Gastrocnemius medialis (tissue), 4 donors: ENCODE measurements at places on chromosomes 6 and 20. TPM values are rescaled to one million over a fixed set of nuclear protein-coding genes. Genes with fewer than 3 reads are reported as not detected.
A peak's percentile ranks its signal among the peaks of the same experiment; 100 is the strongest.

- H3K27ac ChIP-seq = peak overlapping the region; percentile 96
- H3K27me3 ChIP-seq = no peaks in the 10 kb centered on the region
Observed at GRCh38 chr6:109024784-109025183, 69.9 kb downstream of the SESN1 start.

- no peak overlapping the region for H3K4me3 ChIP-seq
- no peaks in the 10 kb centered on the region for H3K4me1 ChIP-seq
- DNase-seq = no peak
- no peaks in the 10 kb centered on the region for H3K36me3 ChIP-seq
Observed at GRCh38 chr6:39453241-39453640, 130.7 kb upstream of the KCNK16 start.

DNA sequence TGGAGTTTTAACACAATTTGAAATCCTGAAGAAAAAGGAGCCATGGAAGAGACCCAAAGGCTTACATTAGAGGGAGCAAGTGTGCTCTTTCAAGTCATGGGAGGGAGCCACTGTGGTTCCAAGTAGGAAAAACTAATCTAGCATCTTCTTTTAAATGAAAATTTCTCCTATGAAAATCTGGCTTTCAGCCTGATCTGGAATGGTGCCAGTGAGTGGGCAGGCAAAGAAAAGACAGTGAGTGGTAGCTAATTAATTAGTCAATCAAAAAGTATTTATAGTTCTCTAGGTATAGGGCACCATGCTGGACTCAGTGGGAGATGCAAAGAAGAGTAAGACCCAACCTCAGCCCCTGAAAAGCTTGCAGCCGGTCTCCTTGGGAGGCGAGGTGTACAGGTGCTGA is 21.9 kb downstream of the CAP2 start:
- DNase-seq = no peak
- H3K4me1 ChIP-seq = peaks cover 72% of the 10 kb centered on the region
- no peaks in the 10 kb centered on the region for H3K36me3 ChIP-seq
- no peak overlapping the region for H3K4me3 ChIP-seq
- peak overlapping the region; percentile 97 for H3K27ac ChIP-seq

DNA sequence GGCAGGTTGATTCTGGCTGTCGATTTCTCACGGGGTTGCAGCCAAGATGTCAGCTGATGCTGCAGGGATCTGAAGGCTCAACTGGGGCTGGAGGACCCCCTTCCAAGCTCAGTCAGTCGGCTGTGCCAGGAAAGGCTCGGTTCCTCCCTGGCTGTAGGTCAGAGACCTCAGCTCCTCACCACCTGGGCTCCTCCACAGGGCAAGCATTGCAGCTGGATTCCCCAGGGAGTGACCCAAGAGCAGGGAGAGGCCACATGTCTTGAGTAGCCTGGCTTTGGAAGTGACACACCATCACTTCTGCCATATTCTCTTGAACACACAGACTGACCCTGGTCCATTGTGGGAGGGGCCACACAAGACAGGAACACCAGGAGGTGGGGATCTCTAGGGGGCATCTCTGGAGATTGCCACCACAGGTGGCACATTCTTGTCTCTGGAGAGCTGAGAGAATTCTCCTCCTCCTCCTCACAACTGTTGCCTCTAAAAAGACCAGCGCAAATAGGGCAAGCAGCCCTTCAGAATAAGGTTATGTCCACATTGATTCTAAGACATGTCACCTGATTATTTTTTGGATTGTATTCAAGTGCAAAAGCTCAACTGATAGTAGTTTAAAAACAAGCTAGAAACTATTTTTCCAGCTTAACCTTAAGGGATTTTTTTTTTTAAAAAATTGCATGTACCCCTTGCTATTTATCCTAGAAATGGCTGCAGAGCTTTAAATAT is 270.5 kb downstream of the NRN1 start:
- H3K27me3 ChIP-seq = no peaks in the 10 kb centered on the region
- no peak for DNase-seq
- no peaks in the 10 kb centered on the region for H3K4me1 ChIP-seq
- no peak overlapping the region for H3K27ac ChIP-seq

DNA sequence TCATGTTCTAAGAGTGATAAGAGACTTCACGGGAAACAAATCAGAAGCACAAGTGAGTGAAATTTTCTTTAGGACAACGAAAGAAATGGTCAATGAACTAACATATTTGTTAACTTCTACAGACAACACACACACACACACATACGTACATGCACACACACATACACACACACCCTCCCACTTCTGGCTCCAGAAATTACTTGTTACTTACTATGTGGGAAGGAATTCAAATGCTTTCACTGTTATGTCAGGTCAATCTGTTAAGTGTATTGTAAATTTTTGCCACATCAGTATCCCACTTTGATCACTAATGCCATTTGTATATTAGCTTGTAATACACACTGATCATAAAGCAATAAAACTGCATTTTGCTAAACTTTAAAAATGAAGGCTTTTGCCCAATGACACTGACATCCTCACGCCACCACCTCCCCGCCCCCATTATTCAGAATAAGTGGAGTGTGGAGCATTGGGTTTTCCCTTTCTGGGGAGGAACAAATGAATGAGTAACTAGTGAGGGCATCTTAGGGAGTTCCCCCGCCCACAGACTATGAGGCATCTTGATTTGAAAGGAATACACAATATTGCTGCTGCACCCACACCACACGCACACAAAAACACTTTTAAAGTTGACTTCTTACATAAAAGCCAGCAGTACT is 76.2 kb downstream of the ATXN1 start:
- no peaks in the 10 kb centered on the region for H3K36me3 ChIP-seq
- H3K27me3 ChIP-seq = no peaks in the 10 kb centered on the region
- no peak for DNase-seq
- H3K27ac ChIP-seq = no peak overlapping the region
- no peak overlapping the region for H3K4me3 ChIP-seq

PAX1 gene
- not detected for total RNA-seq

DNA sequence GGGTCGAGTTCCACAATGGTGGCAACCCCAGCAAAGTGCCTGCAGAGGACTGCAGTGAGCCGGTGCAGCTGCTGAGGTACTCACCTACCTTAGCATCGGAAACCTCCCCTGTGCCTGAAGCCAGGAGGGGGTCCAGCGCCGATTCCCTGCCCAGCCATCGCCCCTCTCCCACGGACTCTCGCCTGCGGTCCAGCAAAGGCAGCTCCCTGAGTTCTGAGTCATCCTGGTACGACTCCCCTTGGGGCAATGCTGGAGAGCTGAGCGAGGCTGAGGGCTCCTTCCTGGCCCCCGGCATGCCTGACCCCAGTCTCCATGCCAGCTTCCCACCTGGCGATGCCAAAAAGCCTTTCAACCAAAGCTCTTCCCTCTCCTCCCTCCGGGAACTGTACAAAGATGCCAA is 134.1 kb upstream of the CLDN20 start:
- H3K4me3 ChIP-seq = no peak overlapping the region
- H3K4me1 ChIP-seq = no peaks in the 10 kb centered on the region
- H3K27ac ChIP-seq = no peak overlapping the region
- H3K27me3 ChIP-seq = no peaks in the 10 kb centered on the region
- no peak for DNase-seq
- H3K36me3 ChIP-seq = no peaks in the 10 kb centered on the region

GRM1 gene
- not detected for total RNA-seq

DNA sequence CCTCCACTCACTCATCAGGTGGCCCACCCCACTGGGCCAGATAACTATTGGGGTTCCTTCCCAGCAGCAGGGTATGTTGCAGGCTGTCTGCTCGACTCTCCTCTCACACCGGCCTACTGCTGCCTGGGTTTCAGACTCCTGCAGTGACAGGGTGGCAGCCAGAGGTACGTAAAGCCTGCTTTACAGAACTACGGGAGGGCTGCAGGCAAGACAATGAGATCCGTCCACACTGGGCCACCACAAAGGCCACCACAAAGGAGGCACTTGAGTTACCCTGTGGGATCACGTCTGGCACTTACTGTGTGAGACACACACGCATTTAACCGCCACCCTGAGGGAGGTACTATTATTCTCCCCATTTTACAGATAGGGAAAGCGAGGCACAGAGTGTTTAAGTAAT is 78.5 kb downstream of the NFATC2 start:
- peaks cover 11% of the 10 kb centered on the region for H3K4me1 ChIP-seq
- no peak overlapping the region for H3K4me3 ChIP-seq
- no peak for DNase-seq
- H3K36me3 ChIP-seq = no peaks in the 10 kb centered on the region
- H3K27me3 ChIP-seq = no peaks in the 10 kb centered on the region

GRCh38 chr6:83160167-83160566 is 32.9 kb downstream of the PGM3 start:
- H3K4me3 ChIP-seq = no peak overlapping the region
- H3K4me1 ChIP-seq = no peaks in the 10 kb centered on the region
- no peak for DNase-seq
- no peak overlapping the region for H3K27ac ChIP-seq

JARID2 gene
- total RNA-seq = 11.6 TPM

DNA sequence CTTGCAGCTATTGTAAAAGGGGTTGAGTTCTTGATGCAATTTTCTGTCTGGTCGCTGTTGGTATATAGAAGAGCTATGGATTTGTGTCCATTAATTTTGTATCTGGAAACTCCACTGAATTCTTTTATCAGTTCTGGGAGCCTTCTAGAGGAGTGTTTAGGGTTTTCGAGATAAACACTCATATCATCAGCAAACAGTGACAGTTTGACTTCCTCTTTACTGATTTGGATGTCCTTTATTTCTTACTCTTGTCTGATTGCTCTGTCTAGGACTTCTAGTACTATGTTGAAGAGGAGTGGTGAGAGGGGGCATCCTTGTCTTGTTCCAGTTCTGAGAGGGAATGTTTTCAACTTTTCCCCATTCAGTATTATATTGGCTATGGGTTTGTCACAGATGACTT is 120.8 kb upstream of the SSTR4 start:
- H3K27me3 ChIP-seq = no peaks in the 10 kb centered on the region
- H3K36me3 ChIP-seq = no peaks in the 10 kb centered on the region
- no peak overlapping the region for H3K27ac ChIP-seq
- H3K4me3 ChIP-seq = no peak overlapping the region
- DNase-seq = no peak

GRCh38 chr20:9616833-9617461 is 102.6 kb downstream of the LAMP5 start:
- H3K36me3 ChIP-seq = no peaks in the 10 kb centered on the region
- H3K4me1 ChIP-seq = no peaks in the 10 kb centered on the region
- H3K27me3 ChIP-seq = no peaks in the 10 kb centered on the region
- no peak overlapping the region for H3K4me3 ChIP-seq

PREX1 gene
- 9.9 TPM for total RNA-seq

DNA sequence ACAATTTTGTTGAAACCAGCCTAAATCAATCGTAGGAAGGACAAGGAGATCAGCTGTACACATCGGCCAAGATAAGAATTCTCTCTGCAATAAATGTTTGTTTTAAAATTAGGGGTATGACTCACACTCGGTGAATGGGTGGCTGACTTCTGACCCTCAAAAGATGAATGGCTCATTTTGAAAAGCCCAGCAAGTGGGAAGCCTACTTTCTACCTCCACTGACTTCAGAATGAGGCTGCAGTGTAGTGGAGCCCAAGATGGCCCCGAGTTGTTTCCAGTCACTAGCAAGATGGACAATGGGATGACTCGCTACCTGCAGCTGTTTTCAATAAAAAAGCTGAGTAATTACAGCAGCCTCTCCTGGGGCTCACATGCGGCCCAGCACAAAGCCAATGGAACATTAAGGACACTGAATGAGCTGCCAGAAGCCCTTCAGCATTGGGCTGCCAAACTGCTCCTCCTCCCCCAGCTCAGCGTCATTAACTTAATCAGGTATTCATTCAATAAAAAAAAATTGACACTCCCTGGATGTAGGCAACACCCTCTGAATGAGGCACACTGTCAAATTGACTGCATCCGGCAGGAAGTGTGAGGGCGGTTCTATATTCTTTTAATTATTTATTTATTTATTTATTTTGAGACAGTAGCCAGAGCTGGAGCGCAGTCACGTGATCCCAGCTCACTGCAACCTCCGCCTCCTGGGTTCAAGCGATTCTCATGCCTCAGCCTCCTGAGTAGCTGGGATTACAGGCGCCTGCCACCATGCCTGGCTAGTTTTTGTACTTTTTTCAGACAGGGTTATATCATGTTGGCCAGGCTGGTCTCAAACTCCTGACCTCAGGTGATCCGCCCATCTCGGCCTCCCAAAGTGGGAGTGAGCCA is 107.3 kb downstream of the GMPR start:
- DNase-seq = no peak
- H3K36me3 ChIP-seq = no peaks in the 10 kb centered on the region
- peak overlapping the region; percentile 44 for H3K27ac ChIP-seq
- no peaks in the 10 kb centered on the region for H3K27me3 ChIP-seq

- H3K36me3 ChIP-seq = no peaks in the 10 kb centered on the region
- DNase-seq = no peak
- no peaks in the 10 kb centered on the region for H3K4me1 ChIP-seq
- H3K4me3 ChIP-seq = no peak overlapping the region
- H3K27me3 ChIP-seq = no peaks in the 10 kb centered on the region
Observed at GRCh38 chr6:75893058-75893775, 144.2 kb downstream of the MYO6 start.

APMAP gene
- total RNA-seq = 30.9 TPM

- no peak overlapping the region for H3K27ac ChIP-seq
- no peaks in the 10 kb centered on the region for H3K36me3 ChIP-seq
- no peaks in the 10 kb centered on the region for H3K27me3 ChIP-seq
- no peaks in the 10 kb centered on the region for H3K4me1 ChIP-seq
- no peak for DNase-seq
- H3K4me3 ChIP-seq = no peak overlapping the region
Observed at GRCh38 chr6:106112433-106112832, 26.3 kb downstream of the PRDM1 start.

KIF13A gene
- 57.0 TPM for total RNA-seq

- H3K4me3 ChIP-seq = no peak overlapping the region
- H3K36me3 ChIP-seq = no peaks in the 10 kb centered on the region
- DNase-seq = no peak
- no peak overlapping the region for H3K27ac ChIP-seq
- peaks cover 7% of the 10 kb centered on the region for H3K4me1 ChIP-seq
Observed at GRCh38 chr20:34621383-34622367, 55.2 kb downstream of the PIGU start.
